ENCODE measurements at places on chromosomes 3 and 15. TPM values are rescaled to one million over a fixed set of nuclear protein-coding genes. Genes with fewer than 3 reads are reported as not detected.

GRCh38 chr3:11600501-11601282 lies 43.0 kb downstream of the VGLL4 start:
- peak; percentile 63 for DNase-seq

GRCh38 chr3:114093016-114093380 lies 36.5 kb downstream of the QTRT2 start:
- no peak for DNase-seq

- DNase-seq, result no peak
These were observed 834.3 kb downstream of the PLOD2 start for GRCh38 chr3:145326666-145327065.

Gene PLCH1
- 20.9 TPM for total RNA-seq

- DNase-seq, result no peak
These were observed 44.4 kb downstream of the ADAMTSL3 start for GRCh38 chr15:83698294-83698693.

Gene LRRK1
- total RNA-seq, result 4.8 TPM

Gene LNP1
- total RNA-seq, result 0.67 TPM

Gene CHRNA5
- total RNA-seq, result 22.7 TPM

Gene COPB2
- 140 TPM for total RNA-seq

DNA sequence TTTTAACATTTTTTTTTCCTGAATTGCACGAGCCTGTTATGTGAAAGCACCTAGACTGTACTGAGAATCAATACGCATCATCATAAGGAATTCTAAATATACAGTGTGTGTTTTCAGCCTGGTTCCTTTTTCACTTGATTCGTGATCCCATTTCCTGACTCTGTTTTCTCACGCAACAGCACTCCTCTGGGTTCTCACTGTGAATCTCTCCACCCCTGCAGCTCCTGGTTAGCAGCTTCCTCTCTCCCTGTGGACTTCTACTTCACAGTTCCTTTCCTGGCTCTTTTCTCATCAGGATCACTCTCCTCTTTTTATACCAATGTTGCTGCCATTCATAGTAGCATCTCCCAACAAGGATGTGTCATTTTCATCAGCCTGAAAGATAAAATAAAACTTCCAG lies 297.2 kb downstream of the CADM2 start:
- peak; percentile 6 for DNase-seq

GRCh38 chr3:102791641-102792589 lies 357.1 kb downstream of the ZPLD1 start:
- DNase-seq, result no peak

Gene EPHA6
- total RNA-seq, result 21.8 TPM

DNA sequence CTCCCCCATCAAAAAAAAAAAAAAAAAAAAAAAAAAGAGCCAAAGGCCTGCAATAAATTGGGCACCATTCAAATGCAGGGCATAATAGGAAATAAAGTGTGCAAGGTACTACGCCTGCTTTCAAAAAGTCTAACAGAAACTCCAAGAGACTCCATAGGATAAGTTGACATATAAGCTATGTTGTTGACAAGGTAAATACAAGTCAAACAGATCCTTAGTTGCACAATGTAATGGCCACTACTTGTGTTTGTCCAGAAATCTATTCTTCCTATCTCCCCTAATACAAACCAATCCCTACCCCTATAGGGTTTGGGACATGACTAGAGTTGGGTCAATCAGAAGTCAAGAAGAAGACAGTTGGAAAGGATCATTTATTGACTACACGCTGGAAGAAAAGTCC lies 16.0 kb downstream of the MAP4 start:
- DNase-seq, result no peak

GRCh38 chr15:59298225-59298853 lies 74.3 kb downstream of the MYO1E start:
- no peak for DNase-seq

- no peak for DNase-seq
These were observed 90.0 kb upstream of the SPATA12 start for GRCh38 chr3:56970461-56970879.

- DNase-seq, result peak; percentile 55
These were observed 775 bp upstream of the CCDC39 start for GRCh38 chr3:180680097-180680430.

Gene AGBL1
- total RNA-seq, result 0.03 TPM

DNA sequence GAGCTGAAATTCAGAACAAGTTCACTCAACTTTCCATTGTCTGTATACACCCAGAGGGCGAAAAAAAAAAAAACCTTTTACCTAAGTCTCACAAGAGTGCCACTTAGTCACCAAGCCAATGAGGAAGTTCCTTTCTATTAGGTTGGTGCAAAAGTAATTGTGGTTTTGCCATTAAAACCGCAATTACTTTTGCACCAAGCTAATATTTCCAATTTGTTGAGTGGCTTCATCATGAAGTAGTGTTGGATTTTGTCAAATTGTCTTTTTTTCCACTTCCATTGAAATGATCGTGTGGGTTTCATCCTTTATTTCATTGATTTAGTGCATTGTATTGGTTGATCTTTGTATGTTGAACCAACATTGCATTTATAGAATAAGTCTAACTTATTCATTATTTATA lies 253.9 kb downstream of the ZIC4 start:
- no peak for DNase-seq

GRCh38 chr15:36362509-36362915 lies 216.9 kb upstream of the CDIN1 start:
- DNase-seq, result no peak

DNA sequence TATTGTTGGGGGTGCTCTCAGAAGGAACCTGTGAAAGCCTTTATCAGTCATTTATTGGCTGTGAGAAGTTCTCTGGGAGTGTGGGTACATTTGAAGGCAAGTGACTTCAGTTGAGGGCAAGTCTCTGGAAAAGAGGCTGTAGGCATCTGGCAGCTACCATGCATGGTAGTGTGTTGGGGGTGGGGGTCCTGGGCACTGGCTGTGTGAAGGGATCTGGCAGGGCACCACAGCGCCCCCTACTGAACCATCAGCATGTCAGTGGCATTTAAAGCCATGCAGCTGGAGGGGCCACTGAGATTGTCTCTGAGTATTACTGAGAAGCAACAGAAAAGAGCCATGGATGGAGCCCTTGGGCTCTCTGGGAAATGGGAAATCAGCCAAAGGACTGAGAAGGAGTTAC lies 30.6 kb downstream of the CRTAP start:
- peak; percentile 14 for DNase-seq

DNA sequence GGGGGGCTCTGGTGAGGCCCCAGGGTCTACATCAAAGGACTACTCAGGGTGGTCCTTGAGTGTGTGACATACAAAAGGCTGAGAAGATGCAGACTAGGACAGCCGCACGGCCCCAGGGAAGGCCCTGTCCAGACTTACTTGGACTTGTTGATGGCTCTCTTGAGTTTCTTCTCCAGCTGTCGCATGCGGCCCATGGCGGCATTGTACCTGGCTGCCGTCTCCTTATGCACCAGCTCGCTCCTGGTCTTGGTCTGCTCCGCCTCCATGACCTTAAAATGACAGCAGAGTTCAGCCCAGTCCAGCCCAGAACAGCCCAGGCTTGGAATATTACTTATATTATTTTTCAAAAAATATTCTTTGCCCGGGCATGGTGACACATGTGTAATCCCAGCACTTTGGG lies 56.0 kb downstream of the CAPN7 start:
- DNase-seq, result no peak

GRCh38 chr15:50150851-50151250 lies 31.1 kb upstream of the SLC27A2 start:
- DNase-seq, result no peak

DNA sequence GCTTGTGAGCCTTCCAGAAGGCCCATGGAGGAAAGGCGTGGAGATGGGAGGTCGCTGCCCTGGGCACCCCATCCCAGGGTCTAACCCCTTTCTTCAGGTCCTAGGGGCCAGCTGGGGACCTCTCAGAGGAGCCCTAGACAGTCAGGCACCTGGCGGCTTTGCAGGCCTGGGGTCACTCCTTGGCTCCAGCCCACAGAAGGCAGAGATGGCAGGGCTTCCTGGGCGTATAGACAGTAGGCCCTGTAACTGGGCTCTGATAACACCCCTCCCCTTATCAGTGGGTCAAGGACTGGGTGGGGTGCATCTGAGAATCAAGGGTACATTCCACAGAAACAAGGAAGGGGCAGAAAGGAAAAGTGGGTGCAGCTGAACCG lies 16.7 kb downstream of the ZDHHC19 start:
- no peak for DNase-seq

Gene DUOXA2
- total RNA-seq, result not detected

- peak; percentile 26 for DNase-seq
These were observed 106.3 kb upstream of the RNU6-1 start for GRCh38 chr15:67945951-67946700.

Gene GCSAM
- total RNA-seq, result not detected

DNA sequence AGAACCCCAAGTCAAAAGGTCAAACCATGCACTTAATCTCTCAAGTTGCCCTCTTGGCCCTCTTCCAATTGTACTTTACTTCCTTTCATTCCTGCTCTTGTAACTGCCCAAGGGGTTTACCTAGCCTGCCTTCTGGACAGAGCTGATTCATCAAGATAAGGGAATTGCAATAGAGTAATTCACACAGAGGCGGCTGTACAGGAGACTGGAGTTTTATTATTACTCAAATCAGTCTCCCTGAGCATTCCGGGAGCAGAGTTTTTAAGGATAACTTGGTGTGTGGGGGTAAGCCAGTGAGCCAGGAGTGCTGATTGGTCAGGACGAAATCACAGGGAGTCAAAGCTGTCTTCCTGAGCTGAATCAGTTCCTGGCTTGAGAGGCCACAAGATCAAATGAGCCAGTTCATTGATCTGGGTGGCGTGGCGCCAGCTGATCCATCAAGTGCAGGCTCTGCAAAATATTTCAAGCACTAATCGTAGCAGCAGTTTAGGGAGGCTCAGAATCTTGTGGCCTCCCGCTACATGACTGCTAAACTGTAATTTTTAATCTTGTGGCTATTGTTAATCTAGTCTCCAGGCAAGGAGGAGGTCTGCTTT lies 590.0 kb downstream of the EPHA3 start:
- DNase-seq, result no peak

Gene TM6SF1
- 6.0 TPM for total RNA-seq

DNA sequence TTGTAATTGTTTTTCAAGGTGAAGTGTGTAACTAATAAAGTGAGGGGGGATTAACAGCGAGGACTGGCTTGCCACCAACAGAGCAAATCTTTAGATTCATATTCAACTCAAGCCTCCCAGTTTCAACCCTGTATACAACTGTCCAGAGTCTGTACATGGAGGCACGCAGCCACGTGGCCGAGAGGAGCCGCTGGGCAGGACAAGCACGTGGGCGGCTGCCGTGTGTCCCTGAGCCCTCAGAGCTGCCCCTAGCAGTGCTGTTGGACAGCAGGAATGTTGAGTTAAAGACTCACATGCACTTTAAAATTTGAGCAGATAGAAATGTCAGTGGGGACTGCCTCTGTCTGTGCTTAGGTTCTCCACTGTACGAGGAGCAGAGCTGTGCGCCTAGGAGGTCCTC lies 29.4 kb downstream of the ASB7 start:
- no peak for DNase-seq

DNA sequence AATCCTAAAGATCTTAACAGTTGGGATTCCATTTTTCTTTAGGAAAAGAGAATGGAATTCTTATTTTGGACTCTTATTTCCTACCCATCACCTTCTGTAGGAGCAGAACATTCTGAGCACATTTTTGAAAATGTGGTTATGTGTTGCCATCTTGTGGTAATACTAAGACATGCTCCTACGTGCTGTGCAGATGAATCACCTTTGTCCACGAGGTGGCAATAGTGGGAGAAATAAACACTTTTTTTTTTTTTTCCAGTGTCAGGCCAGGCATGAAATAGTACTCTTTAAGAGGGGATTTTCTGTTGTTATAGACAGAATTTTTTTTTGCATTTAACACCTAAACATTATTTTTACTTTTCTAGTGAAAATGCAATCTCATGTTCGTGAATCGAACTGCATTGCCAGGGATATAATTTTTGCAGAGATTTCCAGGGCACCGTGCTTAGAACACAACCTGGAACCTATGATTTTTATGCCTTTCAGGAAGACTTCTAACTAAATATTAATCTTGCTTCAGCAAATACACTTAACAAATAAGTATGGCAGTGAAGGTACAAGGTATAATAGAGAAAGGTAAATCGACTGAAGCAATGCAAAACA lies 196.6 kb downstream of the GAP43 start:
- peak; percentile 62 for DNase-seq

GRCh38 chr3:132726341-132726823 lies 4.2 kb upstream of the NPHP3 start:
- DNase-seq, result no peak

DNA sequence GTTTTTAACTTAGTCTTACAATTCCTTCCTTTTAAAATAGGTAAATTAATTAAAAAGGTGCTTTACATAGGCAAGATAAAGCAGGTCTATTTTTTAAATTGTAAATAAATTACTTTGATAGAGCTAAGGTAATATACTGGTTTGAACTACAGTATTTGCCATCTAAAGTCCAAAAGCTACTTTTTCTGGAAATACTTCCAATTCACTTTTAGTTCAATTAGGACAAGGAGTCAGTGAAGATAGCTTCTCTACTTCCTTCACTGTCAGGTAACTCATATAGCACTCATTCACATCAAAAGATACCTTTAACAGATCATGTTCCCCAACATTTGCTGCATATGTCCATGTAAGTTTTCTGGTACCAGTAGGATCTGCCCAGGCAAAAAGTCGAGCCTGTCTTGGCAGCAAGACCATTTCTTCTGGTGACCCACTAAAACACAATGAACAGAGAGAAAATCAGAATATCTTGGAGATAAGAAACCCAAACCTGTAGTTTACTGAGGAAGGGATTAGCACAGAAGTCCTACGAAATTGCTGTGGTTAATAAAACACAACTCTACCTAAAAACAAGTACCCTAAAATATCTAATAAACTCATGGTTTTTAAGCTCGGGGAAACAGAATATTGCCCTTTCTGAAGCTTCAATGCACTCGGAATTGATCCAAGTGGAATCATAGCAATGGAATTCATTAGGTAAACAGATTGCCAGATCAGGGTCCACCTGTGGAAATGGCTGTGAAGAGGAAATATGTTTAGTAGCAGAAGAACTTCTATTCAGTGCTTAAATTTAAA lies 153.1 kb downstream of the VPS13C start:
- DNase-seq, result no peak

- DNase-seq, result peak; percentile 85
These were observed 9.4 kb downstream of the SLC51B start for GRCh38 chr15:65054333-65055200.

DNA sequence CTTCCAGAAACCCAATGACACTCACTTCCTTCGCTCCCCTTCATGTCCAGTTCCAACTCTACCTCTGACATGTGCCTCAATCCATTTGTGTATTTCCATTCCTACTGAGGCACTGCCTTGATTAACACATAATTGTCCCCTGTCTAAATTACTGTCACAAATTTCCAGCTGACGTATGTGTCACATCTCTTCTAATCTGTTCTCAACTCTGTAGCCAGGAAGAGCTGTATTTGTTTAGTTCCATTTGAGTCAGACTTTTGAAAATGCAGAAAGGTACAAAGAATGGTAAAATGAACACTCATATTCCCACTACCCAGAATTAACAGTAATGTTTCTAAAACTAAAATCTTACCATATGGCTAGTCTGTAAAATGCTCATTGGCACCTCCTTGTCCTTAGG lies 299.0 kb upstream of the GADL1 start:
- no peak for DNase-seq

Gene KCNMB3
- total RNA-seq, result 3.8 TPM

Gene C3orf52
- 8.3 TPM for total RNA-seq

Gene PLA2G4F
- not detected for total RNA-seq

Gene DPPA2
- total RNA-seq, result 0.64 TPM

- DNase-seq, result no peak
These were observed 20.5 kb upstream of the ATP10A start for GRCh38 chr15:25883463-25884259.

GRCh38 chr3:140077406-140077805 lies 142.4 kb downstream of the CLSTN2 start:
- DNase-seq, result no peak

- DNase-seq, result no peak
These were observed 50.4 kb upstream of the GRIP2 start for GRCh38 chr3:14590569-14590968.
